Islet precursor cell (in vitro differentiated cells): ENCODE measurements at places on chromosomes 2 and 18.

DNA sequence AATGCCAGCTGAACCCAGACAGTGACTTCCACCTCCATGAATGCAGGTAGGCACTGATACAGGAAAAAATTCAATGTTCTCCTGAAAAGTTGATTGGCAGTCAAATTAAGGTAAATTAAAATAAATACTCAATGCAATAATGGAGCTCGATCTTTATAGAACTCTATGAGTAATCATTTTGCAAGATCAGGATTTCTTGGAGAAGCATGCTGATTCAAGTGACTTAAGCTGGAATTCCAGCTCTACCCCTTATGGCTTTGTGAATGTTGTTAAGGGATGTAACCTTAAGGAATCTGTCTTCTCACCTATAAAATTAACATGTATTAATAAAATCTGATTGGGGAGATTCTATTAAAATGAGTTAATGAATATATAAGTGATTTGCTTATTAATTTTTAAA is 145.1 kb downstream of the QPCT start:
- DNase-seq: no peak

- no peak for DNase-seq
Observed at GRCh38 chr2:95315801-95316411, 18.8 kb downstream of the KCNIP3 start.

GRCh38 chr2:33337385-33337960 is 139.0 kb upstream of the RASGRP3 start:
- no peak for DNase-seq

DNA sequence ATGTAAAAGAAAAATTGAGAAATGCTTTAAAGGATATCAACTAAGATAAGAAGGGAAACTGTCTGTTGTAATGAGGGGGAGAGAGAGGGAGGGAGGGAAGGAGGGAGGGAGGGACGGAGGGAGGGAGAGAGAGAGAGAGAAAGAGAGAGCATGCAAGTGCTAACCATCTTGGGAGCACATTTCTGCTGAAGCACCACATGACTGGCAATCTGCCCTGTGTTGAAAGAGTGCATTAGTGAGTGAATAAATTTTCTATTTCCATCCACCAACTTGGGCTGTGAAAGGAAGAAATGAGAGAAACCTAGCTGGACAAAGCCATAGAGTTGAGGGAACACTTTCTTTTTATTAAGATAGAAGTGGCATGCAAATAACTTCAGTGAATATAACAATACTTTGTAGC is 110.7 kb downstream of the TMX3 start:
- DNase-seq: no peak

DNA sequence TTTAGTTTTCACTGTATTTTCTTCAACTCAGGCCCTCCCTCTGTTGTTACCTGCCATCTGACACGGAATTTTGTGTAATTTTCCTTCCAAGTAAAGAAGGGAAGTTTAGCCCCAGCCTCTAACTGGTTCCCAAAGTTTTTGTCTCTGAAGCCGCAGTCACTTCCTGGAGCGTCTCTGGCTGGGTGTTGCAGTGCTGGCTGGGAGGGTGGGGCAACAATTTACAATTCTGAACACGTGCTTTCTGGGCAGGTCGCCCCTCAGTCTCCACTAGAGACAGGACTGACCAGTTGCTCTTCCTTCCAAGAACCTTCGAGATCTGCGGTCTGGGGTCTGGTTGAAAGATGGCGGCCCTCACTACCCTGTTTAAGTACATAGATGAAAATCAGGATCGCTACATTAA is 3.5 kb downstream of the CNDP2 start:
- peak; percentile 85 for DNase-seq

- DNase-seq: no peak
Observed at GRCh38 chr2:222837643-222838056, 23.2 kb upstream of the ACSL3 start.

DNA sequence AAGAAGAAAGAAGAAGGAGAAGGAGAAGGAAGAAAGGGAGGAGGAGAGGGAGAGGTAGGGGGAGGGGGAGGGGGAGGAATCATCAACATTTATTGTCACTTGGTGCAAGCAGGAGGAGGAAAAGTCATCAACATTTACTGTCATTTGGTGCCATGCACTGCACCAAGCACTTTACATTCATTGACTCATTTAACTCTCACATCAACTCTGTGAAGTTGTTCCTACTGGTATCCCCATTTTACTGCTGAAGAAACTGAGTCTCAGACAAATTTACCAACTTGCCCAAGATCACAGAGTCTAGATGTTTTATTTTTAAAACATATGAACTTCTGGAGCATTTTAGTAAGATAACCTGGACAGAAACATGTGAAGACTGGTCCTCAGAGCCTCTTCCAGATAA is 46.7 kb upstream of the NEB start:
- DNase-seq: no peak

- DNase-seq: no peak
Observed at GRCh38 chr18:79635427-79635726, 44.2 kb upstream of the CTDP1 start.

DNA sequence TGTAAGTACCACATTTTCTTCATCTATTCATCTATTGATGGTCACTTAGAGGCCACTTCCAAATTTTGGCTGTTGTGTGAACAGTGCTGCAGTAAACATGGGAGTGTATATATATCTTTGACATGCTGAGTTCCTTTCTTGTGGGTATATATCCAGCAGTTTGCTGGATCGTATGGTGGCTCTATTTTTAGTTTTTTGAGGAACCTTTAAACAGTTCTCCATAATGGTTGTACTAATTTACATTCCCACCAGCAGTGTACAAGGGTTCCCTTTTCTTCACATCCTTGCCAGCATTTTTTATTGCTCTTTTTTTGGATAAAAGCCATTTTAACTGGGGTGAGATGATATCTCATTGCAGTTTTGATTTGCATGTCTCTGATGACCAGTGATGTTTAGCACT is 7.3 kb upstream of the ATP5MC3 start:
- DNase-seq: no peak

DNA sequence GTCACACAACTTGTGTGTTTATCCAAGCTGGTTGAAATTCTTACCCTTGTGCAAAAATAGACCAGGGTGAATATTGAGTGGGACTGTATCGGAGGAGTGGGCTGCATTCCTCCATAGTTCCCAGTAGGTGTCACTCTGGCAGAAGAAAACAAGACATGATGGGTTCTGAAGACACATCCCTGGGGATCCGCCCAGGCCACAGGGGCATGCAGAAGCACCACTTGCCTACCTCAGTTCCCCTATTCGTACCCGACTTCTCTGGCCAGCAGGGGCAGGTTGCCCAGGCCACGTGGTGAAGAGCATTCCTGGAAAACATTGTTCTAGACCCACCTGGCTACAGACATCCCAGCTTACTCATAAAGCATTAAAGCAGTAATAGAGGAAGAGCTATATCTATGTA is 168.2 kb downstream of the FAM210A start:
- DNase-seq: peak; percentile 75

DNA sequence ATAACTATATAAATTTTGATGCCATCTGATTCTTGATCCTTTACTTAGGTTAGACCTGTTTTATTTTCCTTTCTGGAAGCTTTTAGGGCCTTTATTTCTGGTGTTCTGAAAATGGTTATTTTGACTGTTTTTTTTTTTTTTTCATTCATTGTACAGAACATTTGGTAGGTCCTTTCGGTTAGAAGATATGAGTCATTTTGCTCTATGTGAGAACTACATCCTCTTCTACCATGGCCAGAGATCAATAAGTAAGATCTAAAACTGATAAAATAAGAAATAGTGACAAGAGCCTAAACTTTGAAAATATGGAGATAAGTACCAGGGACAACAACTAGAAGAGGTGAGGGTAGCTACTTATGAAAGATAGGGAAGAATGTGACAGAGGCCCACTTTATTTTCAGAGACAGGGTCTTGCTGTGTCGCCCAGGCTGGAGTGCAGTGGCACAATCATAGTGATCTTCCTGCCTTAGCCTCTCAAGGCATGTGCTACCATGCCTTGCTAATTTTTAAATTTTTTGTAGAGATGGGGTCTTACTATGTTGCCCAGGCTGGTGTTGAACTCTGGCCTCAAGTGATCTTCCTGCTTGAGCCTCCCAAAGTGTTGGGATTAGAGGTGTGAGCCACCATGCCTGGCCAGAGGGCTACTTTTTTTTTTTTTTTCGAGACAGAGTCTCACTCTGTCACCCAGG is 66.5 kb downstream of the EIF2AK3 start:
- DNase-seq: no peak

GRCh38 chr2:222753251-222753824 is 81.9 kb downstream of the MOGAT1 start:
- no peak for DNase-seq

GRCh38 chr2:10053351-10053750 is 10.0 kb downstream of the KLF11 start:
- DNase-seq: no peak

DNA sequence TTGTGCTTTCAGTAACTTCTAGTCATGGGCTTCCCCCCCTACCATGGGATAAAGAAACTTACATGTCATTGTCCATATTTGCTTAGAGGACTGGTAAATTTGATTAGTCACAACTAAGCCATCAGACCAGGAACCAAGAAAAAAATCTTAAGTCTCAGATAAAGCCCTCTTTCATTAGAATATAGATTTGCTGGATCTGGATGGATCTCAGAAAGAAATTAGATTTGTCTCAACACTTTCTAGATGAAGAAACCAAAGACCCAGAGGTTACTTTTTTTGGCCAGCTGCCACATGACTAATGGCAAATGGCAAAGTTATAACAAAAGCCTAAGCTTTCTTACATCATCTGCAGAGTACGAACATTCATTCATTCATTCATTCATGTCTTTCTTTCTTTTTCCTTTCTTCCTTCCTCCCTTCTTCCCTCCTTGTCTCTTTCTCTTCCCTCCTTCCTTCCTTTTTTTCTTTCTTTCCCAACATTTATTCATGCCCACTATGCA is 60.2 kb downstream of the CDCA7 start:
- DNase-seq: no peak

DNA sequence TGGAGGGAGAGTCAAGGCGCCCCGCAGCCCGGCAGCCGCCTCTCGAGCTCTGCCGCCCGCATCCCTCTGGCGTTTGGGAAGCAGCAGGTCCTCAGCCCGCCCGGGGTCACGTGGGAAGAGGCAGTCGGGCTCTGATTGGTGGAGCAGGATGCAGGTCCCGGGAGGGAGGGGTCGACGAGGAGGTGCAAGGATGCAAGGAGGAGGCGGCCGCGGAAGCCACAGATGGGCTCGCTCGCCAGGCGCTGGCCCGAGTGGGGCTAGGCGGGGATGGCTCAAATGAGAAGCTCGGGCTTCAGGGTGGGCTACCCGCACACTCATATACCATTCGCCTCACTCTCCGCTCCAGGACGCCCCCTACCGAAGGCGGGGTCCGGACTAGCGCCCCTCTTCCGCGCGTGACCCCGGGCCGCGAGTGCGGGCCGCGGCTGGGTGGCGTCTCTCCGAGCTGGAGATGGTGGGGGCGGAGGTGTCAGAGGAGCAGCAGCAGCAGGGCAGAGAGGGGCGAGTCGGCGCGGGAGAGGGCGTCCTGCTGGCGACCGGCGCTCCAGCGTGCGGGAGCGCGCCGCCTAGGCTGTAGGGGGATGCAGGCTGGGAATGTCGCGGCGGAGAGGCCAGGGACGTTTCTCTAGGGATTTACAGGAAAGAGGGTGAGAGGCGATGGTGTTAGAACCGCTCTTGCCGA is at the start of gene TMEFF2:
Gene TMEFF2, minus strand, starts transcription at position 68 of the 682 bp plus-strand sequence. CDS start 409 bp downstream, outside the sequence.
- peak; percentile 96 for DNase-seq

DNA sequence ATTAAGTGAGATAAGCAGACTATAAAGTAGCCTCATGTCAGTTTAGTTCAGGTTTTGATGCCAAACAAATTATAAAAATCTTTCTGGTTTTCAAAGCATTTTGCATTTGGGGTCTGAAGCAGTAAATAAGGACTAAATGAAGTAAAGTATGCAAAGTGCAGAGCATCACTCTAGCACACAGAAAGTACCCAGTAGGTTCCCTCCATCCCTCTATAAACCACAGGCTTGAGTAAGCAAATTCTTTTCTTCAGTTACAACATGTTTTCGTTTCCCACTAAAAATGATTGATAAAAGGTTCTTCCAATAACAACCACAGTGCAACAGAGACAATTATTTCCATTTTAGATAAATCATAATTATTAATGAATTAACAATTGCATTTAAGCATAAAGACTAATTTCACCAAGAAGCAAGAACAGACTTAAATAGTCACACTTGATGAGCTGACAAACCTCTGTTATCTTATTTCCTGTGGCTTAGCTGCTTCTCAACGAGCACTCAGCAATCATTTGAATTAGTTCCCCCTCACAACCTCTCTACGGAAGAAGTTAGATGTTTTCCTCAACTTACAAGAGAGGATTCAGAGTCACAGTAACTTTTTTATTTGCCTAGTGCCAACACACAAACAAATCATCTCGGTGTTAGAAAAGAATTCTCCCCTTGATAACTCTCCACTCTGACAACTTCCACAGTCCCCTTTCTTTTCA is 249.8 kb downstream of the NBAS start:
- no peak for DNase-seq

- no peak for DNase-seq
Observed at GRCh38 chr2:217099561-217099960, 239.7 kb upstream of the TNP1 start.

DNA sequence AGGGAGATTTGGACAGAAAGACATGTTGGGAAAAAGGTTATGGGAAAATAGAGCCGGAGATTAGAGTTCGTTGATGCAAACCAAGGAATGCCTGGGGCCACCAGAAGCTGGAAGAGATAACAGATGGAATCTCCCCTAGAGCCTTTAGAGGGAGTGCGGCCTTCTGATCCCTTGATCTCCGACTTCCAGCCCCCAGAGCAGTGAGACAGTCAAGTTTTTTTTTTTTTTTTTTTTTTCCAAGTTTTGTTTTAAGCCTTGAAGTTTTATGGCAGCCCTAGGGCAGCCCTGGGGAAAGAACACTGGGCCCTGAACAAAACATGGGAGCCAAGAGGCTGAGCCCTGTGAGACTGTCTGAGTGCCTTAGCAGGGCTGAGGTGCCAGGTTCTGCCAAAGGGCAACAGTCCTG is 6.5 kb downstream of the DGKD start:
- DNase-seq: peak; percentile 91

- DNase-seq: no peak
Observed at GRCh38 chr18:61643884-61644647, 248.7 kb downstream of the RNF152 start.

DNA sequence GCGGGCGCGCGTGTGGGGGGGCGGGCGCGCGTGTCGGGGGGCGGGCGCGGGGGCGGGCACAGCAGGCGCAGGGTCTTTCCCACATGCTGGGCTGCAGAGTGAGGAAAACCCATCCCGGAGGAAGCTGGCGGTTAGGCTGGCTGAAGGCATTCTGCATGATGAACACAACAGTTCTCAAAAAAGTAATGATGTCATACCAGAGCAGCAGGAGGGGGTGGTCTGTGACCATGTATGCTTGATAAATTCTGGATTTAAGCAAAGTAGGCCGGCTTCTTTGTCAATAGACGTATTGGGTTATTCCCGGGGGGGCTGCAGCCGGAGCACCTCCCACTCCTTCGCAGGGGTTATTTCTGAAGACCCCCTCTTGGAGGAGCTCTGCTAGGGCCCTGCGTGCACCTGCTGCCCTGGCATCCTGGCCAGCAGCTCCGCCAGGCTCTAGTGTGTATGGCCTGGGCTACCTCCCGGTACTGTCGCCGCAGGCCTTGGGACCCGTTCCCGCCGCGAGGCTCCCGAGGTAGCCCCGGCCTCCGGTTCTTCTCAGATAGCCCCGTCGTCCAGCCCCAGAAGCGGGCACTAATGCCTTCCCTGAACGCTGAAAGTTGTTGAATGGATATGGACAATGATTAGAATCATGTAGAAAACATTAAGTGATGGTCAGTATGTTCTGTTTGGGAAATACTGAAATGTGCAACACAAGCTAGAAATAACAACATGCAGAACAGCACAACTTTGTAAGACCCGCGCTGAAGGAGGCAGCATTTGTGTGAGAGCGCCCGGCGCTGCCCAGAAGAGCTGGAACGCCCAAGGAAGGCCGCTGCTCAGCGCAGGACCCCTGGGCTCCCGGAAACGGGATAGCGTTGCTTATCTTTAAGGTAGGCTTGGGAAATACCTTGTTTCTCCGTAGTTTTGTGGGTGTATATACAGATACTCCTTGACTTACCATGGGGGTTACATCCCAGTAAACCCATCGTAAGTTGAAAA is 101.4 kb upstream of the RAB6C start:
- peak; percentile 35 for DNase-seq
